ENCODE measurements at places on chromosomes 5 and 9.

DNA sequence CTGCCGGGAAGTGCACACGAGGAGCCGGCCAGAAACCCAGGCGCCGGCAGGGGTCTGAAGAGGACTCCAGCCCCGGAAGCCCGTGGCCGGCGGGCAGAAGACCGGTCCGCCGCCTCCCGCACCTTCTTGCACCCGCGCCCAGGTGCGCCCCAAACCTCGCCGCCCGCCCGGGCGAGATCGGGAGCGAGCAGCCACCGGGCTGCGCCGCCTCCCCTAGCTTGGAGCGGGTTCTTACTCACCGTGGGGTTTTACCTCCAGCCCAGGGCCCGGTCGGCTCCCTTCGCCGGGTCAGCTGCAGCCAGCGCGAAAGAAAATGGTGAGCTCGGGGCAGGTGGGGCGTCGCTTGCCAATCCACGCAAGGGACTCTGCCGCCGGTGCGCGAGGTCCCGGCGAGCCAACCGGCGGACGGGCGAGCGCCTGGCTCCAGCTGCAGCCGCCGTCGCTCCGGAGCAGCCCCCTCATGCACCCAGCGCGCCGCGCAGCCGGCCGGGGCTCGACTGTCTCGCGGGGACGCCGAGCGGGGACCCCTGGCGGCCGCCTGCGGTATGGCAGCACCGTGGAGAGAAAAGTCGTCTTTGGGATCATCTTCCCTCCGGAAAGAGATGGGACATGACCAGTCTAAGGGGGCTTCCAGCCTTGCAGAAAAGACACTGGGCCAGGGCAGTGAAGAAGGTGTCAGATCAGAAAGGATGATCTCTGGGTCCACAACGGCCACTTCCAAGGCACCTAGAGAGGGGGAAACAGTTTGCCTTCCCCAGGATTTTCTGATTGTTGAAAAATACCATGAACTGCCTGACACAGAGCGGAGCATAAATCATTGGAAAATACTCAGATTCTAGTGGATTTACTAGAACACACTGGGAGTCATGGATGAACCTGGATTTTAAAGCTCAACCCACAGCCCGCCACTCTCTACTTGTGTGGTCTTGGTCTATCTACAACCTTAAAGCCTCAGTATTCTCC is at the start of gene MOB3B:
Gene MOB3B, minus strand, starts transcription at position 499 of the 963 bp plus-strand sequence. CDS start 74,264 bp downstream, outside the sequence.
- peak; percentile 67 for DNase-seq

GRCh38 chr9:89508951-89509615 is 11.2 kb upstream of the SEMA4D start:
- DNase-seq: no peak

DNA sequence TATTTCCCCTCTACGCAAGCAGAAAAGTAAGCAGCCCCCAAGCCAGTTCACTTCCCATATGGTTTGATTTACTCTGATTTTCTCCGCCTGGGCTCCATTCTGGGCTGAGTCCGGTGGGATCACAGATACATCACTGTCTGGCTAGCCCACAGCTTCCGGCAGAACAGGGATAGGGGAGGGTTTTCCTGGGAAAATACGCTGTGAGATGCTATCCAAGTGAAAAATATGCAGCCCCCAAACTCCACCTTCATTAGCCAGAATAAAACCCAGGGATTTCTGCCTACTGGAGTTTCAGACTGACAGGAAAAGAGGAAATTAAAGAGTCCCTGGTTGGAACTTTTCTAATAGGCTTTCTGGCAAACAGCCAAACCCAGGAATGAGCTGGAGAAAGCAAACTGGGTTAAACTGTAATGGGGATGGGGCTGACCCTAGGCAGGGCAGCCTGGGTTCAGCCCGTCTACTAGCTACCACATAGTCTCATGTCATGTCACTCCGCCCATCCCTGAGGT is 16.9 kb upstream of the NIPAL4 start:
- no peak for DNase-seq

- DNase-seq: no peak
Observed at GRCh38 chr5:167488371-167488770, 803.1 kb upstream of the WWC1 start.

GRCh38 chr5:168117469-168117868 is 174.0 kb upstream of the WWC1 start:
- no peak for DNase-seq

GRCh38 chr5:59562756-59563389 is 330.7 kb downstream of the PDE4D start:
- DNase-seq: no peak

GRCh38 chr9:126361810-126362238 is 35.2 kb downstream of the MVB12B start:
- no peak for DNase-seq

GRCh38 chr9:113152699-113153098 is 1.9 kb downstream of the SLC31A2 start:
- DNase-seq: no peak

DNA sequence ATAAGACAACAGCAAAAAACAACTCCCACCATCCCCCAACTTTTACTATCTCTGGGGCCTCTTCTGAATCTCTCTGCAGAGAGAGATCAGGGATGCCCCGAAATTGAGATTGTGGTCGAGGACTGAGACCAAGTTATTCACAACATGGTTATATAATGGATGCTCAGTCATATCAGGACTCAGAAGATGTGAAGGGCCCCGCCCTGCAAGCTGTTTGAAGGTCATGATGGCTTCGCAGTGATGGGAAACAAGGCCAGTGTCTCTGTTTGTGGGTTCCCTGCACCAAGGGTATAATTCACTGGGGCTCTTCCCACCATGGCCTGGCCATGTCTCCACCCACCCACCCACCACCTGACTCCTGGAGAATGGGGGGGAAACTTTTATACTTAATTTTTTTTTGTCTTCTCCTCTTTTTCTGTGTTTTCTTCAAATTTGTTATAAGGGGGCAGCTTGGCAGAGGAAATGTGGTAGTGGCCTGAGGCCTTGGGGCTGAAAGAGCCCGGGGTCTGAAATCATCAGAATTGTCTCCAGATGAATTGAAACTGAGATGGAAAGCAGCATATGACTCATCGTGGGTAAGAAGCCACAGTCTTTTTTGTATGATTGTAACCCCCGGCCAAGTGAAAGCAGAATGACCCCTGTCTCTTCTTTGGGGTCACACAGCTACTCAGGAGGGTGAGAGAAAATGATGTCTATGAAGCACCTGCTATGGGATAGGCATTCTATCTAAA is 15.0 kb upstream of the TEX48 start:
- DNase-seq: no peak

DNA sequence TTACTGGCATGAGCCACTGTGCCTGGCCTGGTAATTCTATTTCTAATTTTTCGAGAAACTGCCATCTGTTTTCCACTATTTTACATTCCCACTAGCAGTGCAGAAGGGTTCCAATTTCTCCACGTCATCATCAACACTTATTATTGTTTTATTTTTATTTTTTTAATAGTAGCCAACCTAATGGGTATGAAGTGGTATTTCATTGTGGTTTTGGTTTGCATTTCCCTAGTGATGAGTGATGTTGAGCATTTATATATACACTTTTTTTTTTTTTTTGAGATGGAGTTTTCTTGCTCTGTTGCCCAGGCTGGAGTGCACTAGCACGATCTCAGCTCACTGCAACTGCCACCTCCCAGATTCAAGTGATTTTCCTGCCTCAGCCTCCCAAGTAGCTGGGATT is 28.3 kb downstream of the WWC1 start:
- no peak for DNase-seq

DNA sequence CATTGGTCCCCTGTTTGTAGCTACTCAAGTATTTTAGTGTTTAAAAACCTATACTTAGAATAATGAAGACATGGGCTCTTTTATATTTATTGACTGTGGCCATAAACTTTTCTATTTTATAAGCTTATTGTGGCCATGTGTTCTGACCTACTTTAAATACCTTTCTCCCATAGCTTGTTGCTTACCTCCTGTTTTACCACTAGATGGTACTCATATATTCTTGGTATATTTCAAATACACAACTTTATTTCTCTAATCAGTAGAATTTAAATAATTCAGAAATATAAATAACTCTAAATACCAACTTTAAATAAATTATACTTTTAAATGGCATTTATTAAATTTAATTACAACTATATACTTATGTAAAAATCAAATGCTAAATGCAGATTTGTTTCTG is 498.0 kb downstream of the PRDM9 start:
- DNase-seq: no peak

GRCh38 chr5:78235289-78235688 is 59.2 kb downstream of the AP3B1 start:
- no peak for DNase-seq

DNA sequence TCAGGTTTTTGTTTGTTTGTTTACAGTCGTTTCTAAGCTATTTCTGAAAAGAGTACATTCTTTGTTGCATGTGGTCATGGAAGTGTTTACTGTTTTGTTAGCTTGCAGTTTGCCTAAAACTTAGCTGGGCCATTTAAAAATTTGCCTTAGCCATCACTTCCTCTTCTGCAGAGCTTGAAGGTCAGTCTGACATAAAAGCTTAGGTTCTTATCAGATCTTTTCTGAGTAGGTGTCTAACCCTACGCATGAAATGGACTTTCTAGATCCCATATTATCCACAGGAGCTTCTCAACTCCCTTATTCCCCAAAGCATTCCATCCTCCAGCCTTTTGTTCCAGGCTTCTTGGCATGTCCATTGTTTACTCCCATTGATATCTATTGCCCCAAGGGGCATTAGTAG is 90.3 kb downstream of the AP3B1 start:
- no peak for DNase-seq

DNA sequence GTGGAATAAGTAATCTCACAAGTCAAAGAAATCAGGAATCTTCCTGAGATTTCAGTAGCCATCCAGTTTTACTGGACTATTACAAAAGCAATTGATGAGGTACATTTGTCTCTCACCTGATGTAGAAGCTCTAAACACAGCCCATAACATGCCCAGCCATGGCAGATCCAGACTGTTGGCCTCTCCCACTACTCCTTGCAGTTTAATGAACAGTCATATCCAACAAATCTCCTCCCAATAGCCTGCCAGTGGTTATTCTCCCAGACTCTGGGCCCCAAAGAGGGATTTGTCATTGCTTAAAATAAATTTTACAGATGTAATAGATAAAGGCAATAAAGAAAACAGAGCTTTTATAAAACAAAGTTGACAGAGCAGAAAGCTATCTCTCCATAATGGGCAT is 80.8 kb downstream of the ZNF608 start:
- DNase-seq: no peak

- no peak for DNase-seq
Observed at GRCh38 chr5:6788956-6789649, 75.9 kb downstream of the TENT4A start.

DNA sequence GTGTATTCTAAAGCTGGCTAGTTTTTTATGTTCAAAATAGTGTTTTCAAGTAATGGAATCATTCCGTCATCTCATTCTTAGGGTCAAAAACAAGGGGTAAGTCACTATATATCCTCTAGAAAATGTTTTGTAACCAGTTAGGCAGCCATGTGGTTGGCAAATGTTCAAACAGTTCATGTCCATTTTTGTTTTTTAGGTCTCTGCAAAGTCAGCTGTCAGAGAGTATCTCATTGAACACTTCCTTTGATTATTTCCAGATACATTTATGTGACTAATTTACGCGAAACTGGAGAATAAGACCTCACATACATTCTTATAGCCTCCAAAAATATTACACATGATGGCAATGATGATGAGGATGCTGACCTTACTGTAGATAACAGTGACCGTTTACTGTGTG is 50.4 kb downstream of the TRIO start:
- DNase-seq: no peak

Data from activated CD4-positive, alpha-beta T cell treated with anti-CD3 and anti-CD28 coated beads, Interleukin-2, amount 50 U/mL, for 4 hours (primary cell).